Activated naive CD4-positive, alpha-beta T cell treated with anti-CD3 and anti-CD28 coated beads, Interleukin-2, amount 50 U/mL, for 16 hours (primary cell): ENCODE measurements at places on chromosomes 1 and 21.
A peak's percentile ranks its signal among the peaks of the same experiment; 100 is the strongest.

- no peak for DNase-seq
Measured at GRCh38 chr21:19507682-19508260, 1104.2 kb upstream of the TMPRSS15 start.

DNA sequence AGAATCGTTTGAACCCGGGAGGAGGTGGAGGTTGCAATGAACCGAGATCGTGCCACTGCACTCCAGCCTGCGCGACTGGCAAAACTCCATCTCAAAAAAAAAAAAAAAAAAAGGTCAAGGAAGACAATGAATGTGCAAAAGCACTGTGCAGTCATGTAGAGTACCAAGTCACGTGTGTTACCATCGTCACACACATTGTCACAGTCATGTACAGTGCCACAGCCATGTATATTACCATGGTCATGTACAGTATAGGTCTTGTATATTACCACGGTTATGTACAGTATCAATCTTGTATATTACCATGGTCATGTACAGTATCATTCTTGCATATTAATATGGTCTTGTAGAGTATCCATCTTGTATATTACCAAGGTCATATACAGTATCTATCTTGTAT, 13.0 kb downstream of the DHRS3 start:
- DNase-seq = no peak

DNA sequence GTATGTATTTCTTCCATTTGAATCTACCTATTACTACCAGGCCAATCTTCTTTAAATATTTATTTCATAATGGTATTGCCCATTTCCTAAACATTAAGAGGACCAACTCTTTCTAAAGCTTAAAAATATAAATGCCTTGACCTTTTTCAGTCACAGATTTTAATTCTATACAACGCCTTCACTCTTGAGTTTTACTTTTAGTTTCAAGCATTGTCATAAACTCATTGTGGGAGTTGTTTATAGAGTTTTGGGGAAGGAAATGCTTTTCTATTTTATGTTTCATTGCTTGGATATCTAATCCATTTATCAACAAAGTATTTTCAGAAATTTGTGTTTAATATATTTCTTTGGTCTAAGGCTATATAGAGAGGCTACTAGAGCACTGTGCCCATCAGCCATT, 155.8 kb downstream of the DPYD start:
- DNase-seq = no peak

GRCh38 chr21:38206646-38207045, 50.1 kb upstream of the KCNJ15 start:
- DNase-seq = no peak

DNA sequence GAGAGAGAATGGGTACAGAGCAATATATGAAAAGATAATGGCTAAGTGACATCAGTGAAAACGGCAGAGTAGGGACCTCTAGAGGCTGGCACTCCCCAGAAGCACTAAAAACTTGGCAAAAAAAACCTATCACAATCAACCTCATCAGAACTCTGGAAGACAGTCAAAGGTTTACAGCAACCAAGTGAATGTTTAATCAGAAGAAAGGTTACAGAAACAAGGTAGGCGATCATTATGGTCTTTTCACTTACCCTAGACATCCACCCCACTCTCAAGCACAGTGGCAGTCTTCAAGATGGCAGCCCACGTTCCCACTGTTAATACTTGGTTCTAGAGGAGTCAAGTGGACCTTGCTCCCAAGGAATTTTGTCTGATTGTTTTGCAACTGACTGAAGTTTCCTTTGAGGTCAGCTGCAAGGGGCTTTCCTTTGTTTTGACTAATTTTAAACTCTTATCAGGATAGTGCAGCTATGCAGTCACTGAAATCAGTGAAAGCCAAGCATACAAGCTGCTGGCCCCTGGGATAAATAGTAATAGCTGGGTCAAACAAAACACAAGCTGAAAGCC, 7.2 kb downstream of the KIFAP3 start:
- no peak for DNase-seq

- DNase-seq = no peak
Measured at GRCh38 chr1:201176940-201177339, 13.7 kb upstream of the IGFN1 start.

DNA sequence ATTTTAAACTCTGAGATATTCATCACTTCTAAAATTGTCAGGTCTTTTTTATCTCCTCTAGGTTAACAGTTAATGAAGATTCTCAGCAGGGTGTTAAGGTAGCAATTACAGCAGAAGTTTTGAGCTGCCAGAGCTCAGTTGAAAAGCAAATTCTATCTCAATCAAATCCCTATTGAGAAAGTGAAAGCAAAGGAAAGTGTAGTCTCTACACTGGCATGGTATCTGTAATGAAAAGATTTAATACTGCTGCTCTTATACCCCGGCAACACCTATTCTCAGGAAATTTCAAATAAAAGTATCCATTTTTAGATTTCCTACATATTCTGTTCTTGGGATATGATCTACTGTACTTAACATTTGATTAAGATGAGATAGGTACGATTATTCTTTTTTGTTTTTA, 913.5 kb downstream of the MRPL39 start:
- DNase-seq = no peak

GRCh38 chr1:77100875-77101274, 118.4 kb downstream of the PIGK start:
- DNase-seq = no peak

DNA sequence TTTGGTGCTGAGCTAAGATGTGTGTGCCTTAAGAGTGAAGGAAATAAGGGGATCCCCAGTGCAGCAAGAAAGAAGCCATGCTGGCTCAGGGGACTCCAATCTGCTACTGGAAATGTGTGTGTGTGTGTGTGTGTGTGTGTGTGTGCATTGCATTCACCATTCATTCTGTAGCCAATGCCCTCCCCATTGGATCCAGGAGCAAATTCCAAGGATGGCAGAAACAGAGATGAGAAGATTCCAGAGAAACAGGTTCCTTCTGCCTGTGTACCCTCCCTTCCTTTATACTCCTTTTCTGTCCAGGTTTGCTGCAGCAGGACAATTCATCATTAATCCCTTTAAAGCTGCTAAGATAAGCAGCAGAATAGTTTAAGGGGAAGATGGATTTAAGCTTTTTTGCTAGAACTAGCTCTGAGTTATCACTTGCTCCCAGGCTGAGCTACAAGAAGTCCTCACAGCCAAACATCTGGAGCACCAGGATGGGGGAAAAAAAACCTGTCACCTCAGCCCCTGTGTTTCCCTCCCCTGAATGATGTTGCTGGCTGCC, 3.2 kb downstream of the SLC6A17 start:
- DNase-seq = no peak

DNA sequence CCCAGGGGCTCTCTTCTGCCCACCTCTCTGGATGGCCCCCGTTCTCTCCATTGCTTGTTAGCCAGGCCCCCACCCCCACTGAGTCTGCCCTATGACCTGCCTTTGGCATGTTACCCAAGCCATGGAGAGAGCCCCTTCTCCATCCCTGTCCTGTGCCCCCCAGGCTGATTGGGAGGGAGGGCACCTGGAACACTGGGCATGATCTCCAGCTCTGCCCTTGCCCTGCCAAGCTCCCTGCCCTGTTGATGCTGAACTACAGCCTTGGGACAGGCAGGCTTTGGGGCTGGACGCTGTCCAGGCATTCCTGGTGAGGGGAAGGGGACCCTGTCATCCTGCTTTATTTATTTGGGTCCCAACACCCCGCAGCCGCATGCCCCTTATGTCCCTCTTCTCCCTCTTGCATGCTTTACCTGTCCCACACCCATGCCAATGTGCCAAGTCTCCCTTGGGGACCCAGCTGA, 10.7 kb downstream of the TRIM46 start:
- DNase-seq = no peak

GRCh38 chr1:119266386-119266785, 102.2 kb upstream of the HAO2 start:
- no peak for DNase-seq

- peak; percentile 13 for DNase-seq
Measured at GRCh38 chr1:115807723-115808122, 33.2 kb downstream of the NHLH2 start.

GRCh38 chr21:46059195-46059594, 38.7 kb upstream of the COL6A2 start:
- DNase-seq = no peak

- DNase-seq = peak; percentile 60
Measured at GRCh38 chr1:25711555-25712298, 88.3 kb upstream of the SELENON start.

GRCh38 chr21:19870682-19871081, 1127.5 kb upstream of the NCAM2 start:
- DNase-seq = no peak

DNA sequence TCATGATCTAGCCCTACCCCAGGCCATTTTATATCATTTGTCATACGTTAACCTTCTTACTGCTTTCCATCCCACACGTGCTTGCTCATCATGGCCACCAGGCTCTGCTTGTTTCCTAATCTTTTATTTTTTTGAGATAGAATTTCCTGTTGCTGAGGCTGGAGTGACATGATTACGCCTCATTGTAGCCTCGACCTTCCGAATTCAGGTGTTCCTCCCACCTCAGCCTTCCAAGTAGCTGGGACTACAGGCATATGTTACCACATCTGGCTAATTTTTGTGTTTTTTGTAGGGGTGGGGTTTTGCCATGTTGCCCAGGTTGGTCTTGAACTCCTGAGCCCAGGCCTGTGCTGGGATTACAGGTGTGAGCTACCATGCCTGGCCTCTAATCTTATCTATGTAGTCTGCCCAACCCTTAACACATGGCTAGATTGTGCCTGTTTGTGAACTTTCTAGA, 3.3 kb downstream of the UAP1 start:
- DNase-seq = no peak

DNA sequence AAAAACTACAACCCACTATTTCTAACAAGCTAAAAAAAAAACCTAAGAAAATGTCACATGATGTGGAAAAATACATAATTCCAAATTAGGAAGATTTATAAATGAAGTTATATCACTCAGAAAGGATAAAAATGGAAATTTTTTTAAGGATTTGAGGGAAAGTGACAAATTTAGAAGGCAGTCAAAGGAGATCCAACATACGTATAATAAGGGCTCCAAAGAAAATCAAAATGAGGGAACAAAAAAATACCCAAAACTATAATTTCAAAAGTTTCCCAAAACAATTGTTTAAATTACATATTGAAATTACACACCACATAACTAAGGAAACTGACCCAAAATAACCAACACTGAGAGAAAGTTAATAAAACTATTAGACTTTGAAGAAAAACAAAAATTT, 381.1 kb upstream of the KAZN start:
- no peak for DNase-seq

GRCh38 chr1:12551584-12551983, 66.4 kb downstream of the DHRS3 start:
- no peak for DNase-seq

- DNase-seq = no peak
Measured at GRCh38 chr1:239550178-239550577, 163.8 kb downstream of the CHRM3 start.

GRCh38 chr1:195958131-195958530, 650.1 kb downstream of the KCNT2 start:
- DNase-seq = no peak

GRCh38 chr1:224707843-224708725, 92.0 kb downstream of the CNIH3 start:
- no peak for DNase-seq

DNA sequence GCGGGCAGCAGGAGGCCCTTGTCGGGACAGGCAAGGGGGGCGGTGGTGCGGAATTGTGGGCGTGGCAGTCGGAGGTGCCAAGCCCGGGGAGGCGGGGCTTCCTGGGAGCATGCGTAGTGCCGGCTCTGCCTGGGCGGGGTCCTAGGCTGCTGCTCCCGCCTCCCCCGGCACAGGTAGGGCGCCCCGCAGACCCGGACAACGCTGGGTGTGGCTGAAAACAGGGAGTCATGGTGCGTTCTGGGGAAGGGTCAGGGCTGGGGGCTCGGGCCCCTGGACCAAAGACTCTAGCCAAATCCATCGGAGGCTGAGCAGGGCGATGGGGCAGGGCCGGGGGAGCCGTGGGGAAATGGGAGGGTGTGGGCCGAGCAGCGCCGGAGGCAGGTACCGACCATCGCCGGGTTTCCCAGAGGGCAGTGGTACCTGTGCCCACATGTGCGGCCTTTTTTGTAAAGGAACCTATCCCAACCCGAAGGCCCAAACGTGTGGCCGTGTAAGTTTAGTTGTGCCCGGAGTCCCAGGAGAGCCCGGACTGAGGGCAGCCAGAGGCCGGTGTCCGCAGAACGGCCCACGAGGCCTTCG, 231.9 kb downstream of the SDCCAG8 start:
- DNase-seq = no peak

GRCh38 chr1:165954940-165955339, 127.5 kb downstream of the UCK2 start:
- DNase-seq = no peak

- no peak for DNase-seq
Measured at GRCh38 chr1:199685369-199685768, 342.1 kb upstream of the NR5A2 start.

DNA sequence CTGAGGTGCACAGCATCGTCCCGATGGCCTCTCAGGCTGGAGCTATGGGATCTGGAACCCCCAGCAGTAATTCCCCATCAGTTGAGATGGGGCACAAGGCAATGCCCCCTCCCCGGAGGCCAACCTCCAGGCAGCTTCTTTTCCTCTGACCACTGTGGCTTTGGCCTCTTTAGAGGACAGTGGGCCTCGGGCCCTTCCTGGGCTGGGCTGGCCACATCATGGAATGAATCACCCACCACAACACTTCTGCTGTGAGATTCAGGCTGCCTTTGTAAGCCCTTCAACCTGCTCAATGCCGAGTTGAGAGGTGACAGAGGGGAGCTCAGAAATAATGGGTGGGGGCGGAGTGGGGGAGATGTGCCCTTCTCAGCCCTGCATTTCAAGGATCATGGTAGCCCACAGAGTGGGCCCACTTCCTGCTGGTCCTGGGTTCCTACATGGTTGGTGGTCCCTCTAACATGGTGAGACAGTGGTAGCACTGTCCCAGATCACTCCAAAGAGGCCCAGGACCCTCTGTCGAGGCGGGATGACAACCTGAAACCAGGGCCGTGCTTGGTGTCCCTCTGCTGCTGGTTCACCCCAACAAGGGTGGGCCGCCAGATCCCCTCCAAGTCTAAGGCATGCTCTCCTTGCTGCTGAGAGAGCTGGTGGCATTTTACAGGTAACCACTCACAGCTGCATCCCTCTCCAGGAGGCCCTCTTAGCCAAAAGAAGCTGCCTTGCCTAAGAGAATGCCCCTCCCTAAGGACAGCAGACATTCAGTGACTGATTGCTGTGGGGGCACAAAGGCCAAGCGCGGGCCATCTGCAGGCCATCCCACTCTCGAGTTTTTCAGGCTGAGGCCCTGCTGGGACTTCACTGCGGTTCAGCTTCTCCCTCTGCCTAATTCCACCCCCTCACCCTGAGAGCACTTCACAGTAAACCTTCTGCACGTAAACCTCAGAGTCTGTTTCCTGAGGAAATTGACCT, 29.7 kb upstream of the EVA1B start:
- no peak for DNase-seq
